ENCODE measurements at places on chromosomes 2 and 18. TPM values are rescaled to one million over a fixed set of nuclear protein-coding genes. Genes with fewer than 3 reads are reported as not detected.

- no peak for DNase-seq
Measured at GRCh38 chr2:169175112-169175511, 105.7 kb downstream of the DHRS9 start.

Gene SCN7A
- 1.6 TPM for total RNA-seq

Gene BOLL
- not detected for total RNA-seq

DNA sequence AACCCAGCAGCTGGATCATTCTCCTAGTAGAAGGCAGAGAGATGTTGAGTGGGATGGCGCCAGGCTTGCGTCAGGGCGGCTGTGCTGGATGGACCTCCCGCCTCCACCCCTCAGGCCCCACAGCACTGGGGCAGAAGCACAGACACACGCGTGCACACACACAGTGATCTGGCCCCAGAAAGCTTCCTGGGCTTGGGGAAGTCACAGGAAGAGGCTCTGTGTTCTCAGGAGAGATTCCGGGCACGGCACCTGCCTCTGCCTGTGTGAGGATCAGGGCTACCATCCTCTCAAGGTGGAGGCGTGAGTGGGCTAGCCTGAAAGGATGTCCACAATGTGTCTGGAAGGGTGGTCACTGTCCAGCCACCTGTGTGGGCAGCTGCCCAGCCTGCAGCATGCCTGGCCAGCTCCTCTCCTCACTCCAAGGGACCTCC is 229.8 kb upstream of the HS6ST1 start:
- no peak for DNase-seq
